Jurkat, Clone E6-1 (cell line): ENCODE measurements at places on chromosomes 6 and 20.

- DNase-seq, result no peak
Observed at GRCh38 chr20:1033751-1034414, 31.8 kb upstream of the RSPO4 start.

- DNase-seq, result no peak
Observed at GRCh38 chr6:127176146-127176545, 57.7 kb downstream of the RSPO3 start.

GRCh38 chr20:35541783-35542662 lies at the start of gene ERGIC3:
Gene ERGIC3, plus strand, starts transcription at chr20:35542078. Its CDS starts 20 bp downstream, at chr20:35542098.
- DNase-seq, result peak; percentile 92

DNA sequence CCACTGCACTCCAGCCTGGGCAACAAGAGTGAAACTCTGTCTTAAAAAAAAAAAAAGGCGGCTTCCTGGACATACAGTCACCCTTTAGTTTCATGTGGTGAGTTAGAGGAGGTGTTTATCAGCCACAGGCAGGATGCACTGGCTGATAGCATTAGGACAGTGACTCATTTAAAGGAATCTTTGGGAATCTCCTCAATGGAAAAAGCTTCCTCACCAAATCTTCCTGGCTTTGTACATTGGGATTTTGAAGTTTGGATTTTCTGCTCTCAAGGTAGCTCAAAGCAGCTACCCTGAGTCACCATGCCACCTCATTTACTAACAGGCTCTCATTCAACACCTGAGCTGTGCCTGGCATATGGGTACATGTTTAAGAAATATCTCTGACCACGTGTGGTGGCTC lies 20.2 kb downstream of the PRPH2 start:
- DNase-seq, result no peak

- no peak for DNase-seq
Observed at GRCh38 chr6:43644940-43645612, at the start of gene RSPH9. Gene RSPH9, plus strand, starts transcription at chr6:43645036. Its CDS starts 63 bp downstream, at chr6:43645099.

DNA sequence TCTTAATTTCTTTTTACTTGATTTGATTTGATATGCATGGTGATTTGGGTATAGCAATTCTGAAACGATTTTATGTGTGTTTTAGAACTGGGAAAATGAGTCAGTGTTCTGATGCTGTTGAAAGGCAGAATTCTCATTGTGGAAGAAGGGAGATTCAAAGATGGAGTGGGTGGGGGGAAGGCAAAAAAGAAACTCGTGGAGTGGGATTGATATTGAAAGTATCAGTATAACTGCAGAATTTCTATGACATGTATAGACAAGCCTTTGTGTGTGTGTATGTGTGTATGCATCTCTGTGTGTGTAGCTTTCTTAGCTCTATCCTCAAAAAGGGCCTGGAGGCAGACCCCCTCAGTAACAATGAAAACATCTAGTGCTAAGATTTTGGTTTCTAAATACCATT lies 184.3 kb upstream of the OLIG3 start:
- no peak for DNase-seq

GRCh38 chr6:74534465-74535211 lies 671.2 kb downstream of the COL12A1 start:
- DNase-seq, result no peak

DNA sequence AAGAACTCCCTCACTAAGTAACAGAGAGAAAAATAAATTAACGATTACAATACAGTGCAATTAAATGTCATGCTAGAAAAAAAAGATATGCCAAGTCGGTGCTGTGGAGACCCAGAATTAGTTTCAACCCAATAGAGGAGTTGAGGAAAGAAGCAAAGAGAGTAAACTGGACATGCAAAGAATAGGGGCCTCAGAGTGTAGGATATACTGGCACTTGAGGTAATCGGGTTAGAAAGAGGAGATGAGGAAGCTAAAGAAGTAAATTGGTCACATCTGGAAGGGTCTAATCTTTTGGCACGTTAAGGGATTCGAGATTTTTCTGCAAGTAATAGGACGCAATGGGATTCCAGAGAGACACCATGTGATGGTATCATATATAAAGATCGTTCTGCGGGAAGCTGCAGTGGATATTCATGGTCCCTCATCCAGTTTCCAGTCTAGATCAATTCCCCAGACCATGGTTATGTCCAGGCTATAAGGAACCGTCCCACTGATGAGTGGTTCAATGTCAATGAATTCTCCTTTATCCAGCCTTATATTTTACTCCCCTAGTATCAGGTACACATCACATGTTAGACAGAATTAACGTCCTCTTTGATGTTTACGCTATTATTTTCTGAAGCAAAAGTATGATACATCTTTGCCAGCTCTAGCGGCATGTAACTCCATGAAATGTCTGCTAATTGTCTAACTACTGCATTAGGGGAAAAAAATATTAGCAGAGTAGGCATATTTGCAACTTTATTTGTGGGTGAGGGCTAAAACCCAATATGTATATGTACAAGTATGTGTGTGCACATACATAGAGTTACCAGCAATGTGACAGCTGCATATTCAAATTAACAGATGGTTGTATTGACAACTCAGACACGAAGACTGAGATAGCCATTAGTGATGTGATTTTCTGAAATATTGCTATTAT lies 1.1 kb upstream of the TBC1D32 start:
- DNase-seq, result no peak

DNA sequence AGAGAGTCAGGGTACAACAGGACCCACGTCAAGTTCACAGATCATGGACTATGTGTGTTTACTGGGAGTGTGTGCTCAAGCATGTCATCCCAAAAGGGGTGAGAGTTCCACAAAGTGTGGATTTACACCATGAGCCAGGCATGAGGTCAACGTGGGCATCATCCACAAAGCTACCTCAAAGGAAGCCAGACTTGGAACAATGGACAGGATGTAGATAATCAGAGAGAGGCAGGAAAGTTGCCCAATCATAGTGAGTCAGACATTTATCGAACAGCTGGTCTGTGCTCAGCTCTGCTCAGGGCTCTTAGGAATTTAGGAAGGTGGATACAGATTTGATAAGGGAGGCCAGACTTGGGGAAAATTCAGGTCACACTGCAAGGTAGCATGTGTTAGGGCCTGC lies 317.2 kb upstream of the CDYL start:
- DNase-seq, result no peak

DNA sequence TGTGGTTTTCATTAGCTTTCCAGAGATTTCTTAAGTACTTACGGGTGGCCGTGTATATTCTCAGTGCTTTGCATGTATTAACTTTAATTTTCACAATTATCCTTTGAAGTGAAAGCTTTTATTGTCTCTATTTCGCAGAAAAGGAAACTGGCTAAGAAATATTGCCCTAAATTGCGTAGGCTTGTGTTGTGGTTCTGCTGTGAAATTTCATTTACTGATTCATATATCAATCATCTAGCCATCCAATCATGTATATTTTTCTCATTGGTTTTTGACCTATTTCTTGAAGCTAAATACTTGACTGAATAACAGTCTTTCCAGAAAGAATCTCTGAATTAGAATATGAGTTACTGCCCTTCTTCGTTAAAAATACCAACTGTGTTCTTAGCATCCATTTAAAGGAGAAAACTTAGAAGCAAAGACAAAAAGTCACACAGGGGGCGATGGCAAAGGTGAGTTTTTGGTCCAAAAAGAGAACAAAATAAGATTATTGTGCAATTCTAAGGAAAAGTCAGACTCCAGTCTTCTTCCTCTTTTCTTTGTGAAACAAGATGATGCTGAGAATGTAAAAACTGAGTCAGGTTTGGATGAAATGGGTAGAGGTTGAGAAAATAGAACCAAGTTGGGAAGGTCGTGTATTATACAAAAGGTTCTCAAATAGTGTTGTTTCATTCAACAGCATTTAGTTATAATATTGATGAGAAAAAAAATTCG lies 1.4 kb downstream of the CYB5R4 start:
- DNase-seq, result no peak

- DNase-seq, result no peak
Observed at GRCh38 chr20:18721551-18722115, 92.0 kb upstream of the SCP2D1 start.

DNA sequence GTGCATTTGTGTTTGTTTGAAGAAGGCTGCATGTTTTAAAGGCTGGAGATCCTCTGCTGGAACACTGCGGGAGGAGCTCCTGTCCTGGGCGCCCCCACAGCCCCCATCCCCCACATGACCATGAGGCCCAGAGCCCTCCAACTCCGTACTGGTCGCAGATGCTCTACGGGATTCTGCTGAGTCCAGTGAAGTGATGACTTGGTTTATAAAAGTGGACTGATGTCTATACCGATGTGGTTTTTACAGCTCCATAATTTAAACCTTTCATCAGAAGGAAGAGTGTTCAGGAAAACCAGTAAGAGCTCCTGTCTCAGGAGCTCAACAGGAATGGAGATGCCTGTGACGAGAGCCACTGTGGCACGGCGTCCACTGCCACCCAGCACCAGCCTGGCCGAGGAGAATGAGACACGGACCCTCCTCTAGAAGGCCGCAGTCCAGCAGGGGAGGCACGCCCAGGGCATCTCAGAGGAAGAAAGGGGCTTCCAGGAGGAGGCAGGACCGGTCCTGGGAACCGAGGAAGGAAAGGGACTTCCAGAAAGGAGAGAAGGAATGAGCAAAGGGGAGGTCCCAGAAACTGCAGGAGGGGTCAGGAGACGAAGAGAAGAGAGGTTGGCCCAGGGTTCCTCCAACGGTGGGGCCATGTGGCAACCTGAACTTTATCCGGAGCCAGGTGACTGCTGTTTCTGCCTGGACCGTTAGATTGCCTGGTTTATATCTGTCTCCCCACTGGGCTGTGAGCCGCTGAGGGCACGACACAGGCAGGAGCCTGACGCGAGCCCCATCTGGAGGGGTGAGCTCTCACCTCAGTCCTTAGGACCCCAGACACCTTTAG lies 26.9 kb downstream of the BFSP1 start:
- DNase-seq, result no peak

GRCh38 chr6:149212206-149212605 lies 105.3 kb upstream of the TAB2 start:
- no peak for DNase-seq

DNA sequence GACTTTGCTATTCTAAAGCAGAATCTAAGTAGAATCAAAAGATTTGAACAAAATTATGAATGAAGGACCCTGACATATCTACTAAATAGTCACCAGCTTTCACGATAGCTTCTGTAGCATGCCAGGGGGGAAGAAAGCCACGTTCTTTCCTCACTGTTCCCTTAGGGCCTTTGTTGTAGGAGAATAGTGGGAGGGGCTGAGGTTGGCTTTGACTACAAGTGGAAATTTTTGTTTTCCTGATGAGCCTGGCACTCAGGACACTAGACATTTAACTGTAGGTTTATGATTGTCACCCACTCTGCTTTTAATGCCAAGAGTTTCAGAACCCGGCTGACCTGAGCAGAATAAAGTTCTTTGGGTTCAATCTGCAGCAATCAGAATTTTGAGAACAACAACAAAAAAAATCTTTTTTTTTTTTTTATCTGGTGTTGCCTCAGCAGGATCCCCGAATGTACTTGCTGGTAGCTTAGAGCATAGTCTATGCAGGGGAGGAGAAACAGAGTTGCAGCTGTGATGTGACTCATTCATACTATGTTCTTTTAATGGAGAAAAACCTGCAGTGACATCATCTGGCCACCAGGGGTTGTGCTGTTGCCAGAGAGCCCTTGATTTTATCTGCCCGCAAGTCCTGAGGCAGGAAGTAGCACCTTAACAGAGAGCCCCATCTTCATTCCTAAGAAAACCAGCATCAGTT lies 38.5 kb downstream of the TPD52L1 start:
- peak; percentile 74 for DNase-seq

- no peak for DNase-seq
Observed at GRCh38 chr6:36666826-36667591, 11.5 kb upstream of the CDKN1A start.

DNA sequence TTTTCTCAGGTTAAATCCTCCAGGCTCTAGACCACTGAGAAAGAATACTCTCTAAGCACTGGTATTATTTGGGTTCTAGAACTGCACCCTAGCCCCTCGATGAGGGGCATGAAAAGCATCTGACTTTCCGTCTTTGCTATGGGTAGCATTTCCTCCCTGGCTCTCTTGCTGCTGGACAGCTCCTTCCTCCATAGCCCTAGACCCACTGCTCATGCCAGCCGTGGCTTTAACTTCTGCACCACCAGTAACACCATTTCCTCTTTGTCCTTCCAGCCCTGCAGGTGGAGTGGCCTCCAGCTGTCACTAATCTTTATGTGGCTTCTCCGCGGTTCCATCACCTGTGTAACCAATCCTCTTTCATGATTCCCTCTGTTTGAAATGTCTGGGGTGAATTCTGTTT lies 194.9 kb downstream of the SCP2D1 start:
- no peak for DNase-seq

DNA sequence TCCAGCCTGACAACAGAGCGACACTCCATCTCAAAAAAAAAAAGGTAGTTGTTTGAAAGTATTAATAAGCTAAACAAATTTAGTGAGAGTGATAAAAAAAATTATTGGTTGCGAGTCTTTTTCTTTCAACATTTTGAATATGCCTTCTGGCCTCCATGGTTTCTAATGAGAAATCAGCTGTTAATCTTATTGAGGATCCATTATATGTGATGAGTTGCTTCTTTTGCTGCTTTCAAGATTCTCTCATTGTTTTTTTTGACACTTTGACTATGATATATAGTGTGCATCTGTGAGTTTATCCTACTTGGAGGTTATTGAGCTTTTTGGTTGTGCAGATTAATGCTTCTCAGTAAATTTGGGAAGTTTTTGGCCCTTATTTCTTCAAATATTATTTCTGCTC lies 15.6 kb upstream of the CMTR1 start:
- no peak for DNase-seq

GRCh38 chr6:170361335-170361734 lies 54.8 kb downstream of the FAM120B start:
- DNase-seq, result no peak

DNA sequence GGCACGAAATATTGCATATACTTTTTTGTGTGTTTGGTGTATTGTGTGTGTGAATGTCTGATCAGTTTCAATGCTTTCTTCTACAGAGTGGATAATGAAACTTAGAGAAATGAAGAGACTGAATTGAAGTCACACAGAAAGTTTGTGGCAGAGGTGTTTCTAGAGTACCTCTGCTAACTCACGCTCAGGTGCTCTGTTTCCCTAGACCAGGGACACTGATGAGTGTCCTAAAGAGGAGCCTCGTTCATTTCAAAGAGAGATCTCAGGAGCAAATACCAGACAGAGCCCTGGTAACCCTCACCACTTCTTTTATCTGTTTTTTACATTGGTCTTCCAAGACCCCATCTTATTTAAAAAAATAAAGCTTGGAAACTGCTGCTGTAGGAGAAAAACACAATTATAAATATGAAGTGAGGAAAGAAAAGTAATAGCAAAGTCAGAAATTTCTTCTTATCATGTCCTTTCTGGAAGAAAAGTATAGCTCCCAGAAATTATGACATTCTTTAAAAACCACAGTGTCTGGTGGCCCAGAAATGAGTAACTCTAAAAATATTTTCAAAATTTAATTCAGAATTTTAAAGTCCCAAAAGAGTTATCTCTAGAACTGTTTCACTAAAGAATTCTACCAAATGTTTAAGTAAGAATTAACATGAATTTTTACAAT lies 720.6 kb downstream of the RFPL4B start:
- DNase-seq, result no peak

GRCh38 chr6:89209457-89209856 lies 7.7 kb downstream of the GABRR1 start:
- peak; percentile 5 for DNase-seq

DNA sequence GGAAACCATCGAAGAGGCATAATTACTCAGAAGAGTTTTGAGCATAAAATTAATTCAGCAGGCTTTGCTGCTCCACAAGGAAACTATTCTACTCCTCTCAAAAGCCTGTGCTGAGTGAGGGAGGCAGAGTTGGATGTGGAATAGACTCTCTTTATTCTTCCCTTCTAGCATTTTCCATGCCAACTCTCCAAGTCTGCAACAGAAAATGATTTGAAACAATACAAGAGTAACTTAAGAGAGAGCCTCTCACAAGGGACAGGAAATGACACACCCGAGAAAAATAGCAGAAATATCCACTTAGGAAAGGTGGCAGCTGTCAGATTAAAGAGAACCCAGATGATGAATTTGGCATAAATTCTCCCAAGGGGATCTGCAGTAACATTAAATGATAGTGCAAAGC lies 26.3 kb upstream of the LAMP5 start:
- DNase-seq, result no peak
